Activated naive CD8-positive, alpha-beta T cell treated with anti-CD3 and anti-CD28 coated beads, Interleukin-2, amount 50 U/mL, for 16 hours (primary cell): ENCODE measurements at places on chromosomes 16 and 17.

DNA sequence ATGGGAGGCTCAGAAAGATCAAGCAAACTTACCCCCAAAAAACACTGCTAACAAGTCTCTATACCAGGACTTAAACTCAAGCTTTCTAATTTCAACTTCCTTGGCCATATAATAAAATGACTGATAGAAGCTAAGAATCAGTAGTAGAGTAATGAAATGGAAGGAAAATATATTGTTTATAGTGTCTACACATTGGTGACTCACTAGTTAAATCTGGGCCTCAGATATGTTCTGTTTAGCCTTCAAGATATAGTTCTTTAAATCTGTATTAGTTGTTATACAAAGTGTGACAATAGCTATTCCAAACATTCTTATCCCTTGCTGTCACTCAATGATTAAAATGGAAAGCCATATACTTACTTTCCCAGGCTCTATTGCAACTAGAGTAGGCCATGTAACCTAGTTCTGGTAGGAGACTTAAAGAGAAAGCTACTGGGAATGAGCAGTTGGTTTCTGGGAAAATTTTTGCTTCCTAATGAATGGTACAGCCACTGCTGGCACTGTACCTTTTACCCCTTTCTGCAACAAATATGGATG is 18.3 kb downstream of the SSH2 start:
- no peak for DNase-seq

DNA sequence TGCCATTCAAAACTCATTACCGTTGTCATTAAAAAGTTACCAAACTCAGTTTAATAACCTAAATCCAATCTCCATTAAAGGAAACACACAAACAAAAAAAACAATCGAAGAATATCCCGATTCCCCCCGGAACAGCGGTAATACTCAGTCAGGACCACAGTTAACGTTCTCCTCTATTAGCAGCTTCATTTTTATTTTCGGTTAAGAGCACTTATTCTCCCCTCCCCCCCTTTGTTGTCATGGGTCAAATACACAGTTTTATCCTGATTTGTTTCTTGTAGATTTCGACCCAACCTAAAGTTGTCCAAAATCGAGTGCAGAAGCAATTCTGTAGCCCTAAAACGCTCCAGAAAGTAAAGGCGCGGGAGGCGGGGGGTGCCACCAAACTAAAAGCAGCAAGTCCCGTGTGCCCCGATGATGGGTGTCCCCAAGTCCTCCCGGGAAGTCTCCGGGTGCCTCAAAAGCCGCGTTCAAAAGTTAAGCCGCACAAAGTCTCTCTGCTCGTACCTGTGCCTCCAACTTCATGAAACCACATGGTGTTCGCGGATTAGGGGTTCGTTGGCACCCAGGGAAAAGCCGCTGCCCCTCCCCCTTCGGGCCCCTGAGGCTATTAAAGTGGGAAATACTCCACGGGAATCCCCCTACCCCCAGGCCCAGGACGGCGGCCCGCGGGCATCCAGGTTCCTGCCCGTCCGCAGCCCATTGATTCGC is 996 bp downstream of the SUMO2 start:
- no peak for DNase-seq

DNA sequence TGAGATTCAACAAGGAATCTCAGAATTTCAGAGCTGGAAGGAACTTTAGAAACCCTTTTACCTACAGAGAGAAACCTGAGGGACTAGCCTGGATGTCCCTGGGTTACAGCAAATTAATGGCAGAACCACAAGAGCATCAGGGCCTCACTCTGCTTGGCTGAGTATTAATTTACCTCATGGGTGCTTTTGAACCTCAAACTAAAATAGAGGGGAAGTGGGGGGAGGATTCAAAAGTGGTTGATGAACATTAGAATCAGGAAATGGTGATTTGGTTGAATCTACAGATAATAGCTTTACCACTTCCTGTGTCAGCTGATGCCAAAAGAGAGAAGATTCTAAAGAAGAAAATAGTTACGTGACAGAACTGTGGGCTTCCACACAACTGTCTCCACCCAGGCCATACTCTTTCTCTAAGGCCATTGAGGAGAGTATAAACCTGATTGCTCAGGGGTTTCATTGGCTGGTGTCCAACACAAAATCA is 11.3 kb upstream of the SKAP1 start:
- no peak for DNase-seq

- no peak for DNase-seq
These were observed 61.4 kb downstream of the AMFR start for GRCh38 chr16:56363781-56364565.

DNA sequence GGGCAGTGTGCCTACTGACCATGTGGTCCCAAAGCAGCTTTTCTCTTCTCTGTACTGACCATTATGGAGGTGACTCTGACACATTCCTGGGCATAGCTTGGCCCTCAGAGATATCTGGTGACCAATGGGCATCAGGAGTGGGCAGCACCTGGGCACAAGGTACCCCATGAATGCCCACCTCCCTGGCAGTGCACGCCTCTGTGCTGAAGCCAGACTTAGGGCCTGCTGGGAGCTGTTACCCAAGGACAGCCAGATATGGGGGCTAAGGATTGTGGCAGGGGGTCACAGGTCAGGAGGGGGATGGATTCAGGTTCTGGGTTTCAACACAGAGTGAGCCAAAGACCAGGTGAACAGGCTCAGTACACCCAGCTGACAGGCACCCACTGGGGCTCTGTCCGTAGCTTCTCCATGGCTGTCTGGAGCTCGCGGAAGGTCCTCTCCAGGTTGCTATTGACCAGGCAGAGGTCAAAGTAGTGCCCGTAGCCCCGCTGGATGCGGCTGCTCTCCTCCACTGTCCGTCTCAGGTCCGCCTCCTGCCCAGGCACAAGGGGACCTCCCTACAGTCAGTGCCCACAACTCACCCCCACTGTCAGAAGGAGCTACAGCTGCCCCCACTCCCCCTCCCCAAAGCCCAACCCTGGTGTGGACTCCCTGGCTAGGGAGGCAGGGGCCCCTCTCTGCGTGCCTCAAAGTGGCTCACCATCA is 29.7 kb downstream of the MPP2 start:
- no peak for DNase-seq

DNA sequence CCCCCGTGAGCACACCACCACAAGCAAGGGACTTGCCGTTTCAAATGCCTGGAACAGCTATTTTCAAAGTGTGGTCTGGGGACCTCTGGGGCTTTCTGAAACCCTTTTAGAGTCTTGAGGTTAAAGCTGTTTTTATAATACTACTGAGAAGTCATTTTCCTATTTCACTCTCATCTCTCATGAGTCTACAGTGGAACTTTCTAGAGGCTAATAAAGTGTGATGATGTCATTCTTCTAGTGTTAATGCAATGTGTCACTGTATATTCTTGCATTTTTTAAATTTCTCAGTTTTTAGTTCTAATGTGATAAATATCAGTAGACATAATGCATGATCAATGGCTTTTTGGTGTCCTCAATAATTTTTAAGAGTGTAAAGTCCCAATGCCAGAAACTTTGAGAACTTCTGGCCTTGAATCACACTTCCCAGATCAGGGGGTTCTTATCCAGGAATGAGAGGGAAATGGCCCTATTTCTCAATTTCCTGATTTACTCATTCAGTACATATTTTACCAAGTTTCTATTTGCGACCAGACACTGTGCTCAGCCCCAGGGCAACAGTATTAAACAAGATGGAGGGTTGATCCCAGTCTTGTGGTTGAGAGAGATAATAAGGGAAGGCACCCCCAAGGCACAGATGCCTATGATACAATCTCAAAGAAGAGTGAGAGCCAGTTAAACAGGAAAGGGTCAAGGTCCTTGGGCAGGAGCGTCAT is 444.0 kb downstream of the HS3ST3B1 start:
- DNase-seq, result no peak

- DNase-seq, result no peak
These were observed 28.4 kb upstream of the ZNF423 start for GRCh38 chr16:49884033-49885015.

DNA sequence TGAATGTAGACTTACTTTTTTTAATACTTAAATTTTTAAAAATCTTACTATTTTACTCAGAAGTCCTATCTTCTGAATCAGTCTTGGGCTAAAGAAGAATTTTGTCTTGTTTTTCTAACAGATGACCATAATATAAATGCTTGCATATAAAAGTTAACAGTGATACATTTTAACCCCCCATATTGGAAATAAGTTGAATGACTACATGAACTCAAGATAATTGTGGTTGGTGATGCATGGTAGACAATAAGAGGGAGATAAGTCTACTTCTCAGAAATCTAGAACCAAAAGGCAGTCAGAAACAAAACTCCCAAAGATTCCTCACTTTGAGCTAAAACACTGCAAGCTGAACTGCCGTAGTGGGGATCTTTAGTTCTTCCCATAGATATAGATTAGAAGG is 868.4 kb upstream of the SOX9 start:
- DNase-seq, result no peak

DNA sequence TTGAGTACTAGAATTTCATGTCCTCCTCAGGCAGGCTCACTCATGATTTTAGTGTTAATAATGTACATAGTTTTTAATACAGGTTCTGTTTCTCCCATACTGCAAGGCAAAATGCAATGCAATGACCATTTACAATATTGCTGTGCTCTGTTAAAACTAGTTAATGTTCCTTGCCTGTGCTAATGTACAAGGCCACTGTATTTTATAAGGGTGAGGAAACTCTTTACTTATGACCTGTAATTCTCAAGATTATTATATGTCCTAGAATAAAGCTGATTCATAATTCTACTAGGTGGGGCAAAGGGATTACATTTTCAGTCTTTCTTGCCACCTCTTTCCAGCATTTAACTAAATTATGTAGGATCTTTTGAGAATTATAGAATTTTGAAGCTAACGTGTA is 19.4 kb downstream of the TMIGD1 start:
- no peak for DNase-seq

DNA sequence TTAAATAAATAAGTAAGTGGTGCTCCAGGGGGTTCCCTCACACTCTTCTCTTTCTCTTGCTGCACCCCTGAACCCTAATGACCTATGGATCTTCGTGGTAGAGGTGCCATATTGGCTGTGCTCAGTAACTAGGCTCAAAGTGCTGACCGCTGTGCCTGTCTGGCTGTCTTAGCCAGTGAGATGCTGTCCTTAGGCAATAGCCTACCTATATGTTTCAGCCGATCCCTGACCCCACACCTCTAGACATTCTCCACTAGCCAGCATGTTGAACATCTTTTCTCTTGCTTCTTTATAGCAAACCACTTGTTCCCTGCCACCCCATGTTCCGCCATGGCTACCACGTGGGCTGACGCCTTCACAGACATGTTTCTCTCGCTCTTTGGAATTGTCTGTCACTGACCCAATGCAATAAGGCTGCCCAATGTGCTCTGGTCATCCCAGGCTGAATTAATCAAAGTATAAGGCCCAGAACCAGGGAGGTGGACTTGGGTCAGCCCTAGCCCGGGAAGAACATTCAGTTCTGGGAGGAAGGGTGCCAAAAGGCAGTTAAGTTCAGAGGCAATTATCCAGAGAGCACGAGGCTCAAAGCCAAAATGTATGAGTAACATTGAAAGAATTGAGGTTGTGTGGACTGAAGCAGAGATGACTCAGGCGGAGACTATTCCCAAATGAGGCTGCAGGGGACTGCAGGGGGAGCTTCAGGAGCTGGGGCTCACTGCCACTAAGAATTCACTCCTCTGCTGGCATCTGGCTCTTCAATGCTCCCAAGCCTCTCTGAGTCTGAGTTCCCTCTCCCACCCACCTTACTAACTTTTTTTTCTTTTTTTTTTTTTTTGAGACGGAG is 28.7 kb upstream of the TNRC6A start:
- no peak for DNase-seq

GRCh38 chr17:66430846-66431795 is 128.7 kb downstream of the PRKCA start:
- no peak for DNase-seq

GRCh38 chr17:80885947-80886582 is 105.6 kb upstream of the CHMP6 start:
- DNase-seq, result no peak

- DNase-seq, result peak; percentile 32
These were observed 3.8 kb upstream of the TAC4 start for GRCh38 chr17:49851387-49852291.

DNA sequence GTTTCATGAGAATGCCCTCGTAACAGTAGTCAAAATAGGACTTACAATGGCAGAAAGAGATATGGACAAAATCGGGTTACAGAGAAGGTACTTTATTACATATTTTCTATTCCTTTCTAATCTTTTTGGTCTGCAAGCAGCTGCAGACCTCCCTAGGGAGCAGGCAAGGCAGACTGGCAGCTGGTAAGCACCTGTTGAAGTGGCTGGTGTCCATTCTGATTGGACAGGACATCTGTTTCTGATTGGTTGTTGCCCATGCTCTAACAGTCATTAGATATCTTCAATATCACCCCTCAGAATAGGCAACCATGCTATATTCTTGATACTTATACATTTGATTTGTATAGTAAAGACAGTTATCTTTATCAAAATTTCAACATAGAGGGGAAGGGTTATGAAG is 606.3 kb downstream of the KCNJ2 start:
- no peak for DNase-seq

DNA sequence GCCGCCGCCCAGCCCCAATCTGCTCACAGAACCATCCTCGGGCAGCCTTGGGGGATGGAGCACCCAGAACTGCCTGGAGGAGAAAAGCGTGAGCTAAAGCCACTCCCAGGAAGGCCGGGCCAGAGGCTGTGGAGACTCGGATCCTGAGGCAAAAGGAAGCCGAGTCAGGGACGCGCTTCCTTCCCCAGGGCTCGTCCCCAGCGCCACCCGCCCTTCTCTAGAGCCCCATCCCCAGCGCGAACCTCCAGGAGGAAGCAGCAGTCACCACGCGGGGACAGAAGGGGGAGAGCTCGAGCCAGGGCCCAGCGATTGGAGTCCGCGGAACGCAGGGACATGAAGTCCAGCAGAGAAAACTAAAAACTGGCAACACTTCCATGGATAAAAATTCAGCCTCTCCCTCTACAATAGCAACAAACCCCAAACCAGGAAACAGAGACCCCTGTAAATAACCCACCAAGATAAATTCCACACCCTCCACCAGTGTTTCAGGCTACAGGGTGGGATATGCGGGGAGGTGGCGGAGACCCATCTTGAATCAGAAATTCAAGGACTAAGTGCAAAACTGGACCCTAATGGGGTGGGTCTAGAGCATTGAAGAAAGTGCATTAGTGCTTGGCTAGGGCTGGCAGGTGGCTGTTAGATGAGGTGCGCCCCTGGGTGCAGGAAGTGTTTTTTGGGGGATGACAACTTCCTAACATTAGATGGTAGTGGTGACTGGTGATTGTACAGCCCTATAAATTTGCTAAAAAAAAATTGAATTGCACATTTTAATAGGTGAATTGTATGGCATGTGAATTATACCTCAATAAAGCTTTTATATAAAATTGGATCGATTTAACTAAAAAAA is 116.1 kb upstream of the METRNL start:
- no peak for DNase-seq
